ENCODE measurements at places on chromosomes 2 and 18. TPM values are rescaled to one million over a fixed set of nuclear protein-coding genes. Genes with fewer than 3 reads are reported as not detected.

Gene SRD5A2
- total RNA-seq: not detected

Gene OSR1
- 0.69 TPM for total RNA-seq

Gene ABHD1
- 0.22 TPM for total RNA-seq

Gene EPC2
- total RNA-seq: 23.4 TPM

Gene MSTN
- total RNA-seq: 0.26 TPM

Measured in mucosa of descending colon (tissue), 3 donors.